ENCODE measurements at places on chromosomes 11 and 22. TPM values are rescaled to one million over a fixed set of nuclear protein-coding genes. Genes with fewer than 3 reads are reported as not detected.

DNA sequence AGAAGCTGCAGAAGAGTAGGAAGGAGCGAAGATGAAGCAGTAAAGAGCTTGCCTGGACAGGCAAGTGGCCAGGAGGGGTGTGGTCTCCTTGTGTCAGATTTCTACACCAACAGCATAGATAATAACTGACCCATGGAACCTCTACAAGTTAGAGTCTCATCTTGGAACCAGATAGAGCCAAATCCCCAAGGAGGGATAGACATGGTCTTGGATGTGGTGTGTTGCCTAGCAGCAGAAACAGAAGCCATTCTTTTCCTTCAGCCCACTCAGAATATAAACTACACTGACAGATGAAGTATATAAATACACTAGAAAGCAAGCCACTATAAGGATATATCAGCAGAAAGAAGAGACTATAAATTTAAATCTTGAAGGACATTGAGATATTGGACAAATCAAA lies 4.3 kb upstream of the CARD16 start:
- no peak for DNase-seq
- no peak overlapping the region for H3K4me3 ChIP-seq
- H3K27ac ChIP-seq: no peak overlapping the region
- no peaks in the 10 kb centered on the region for H3K36me3 ChIP-seq
- no peaks in the 10 kb centered on the region for H3K4me1 ChIP-seq
- H3K27me3 ChIP-seq: no peaks in the 10 kb centered on the region

CEP126 gene
- total RNA-seq: 1.4 TPM

GRCh38 chr11:112012874-112013273 lies 12.3 kb upstream of the DLAT start:
- H3K27ac ChIP-seq: no peak overlapping the region
- no peak overlapping the region for H3K4me3 ChIP-seq
- H3K27me3 ChIP-seq: no peaks in the 10 kb centered on the region
- DNase-seq: no peak
- H3K4me1 ChIP-seq: no peaks in the 10 kb centered on the region
- H3K36me3 ChIP-seq: no peaks in the 10 kb centered on the region

CWF19L2 gene
- total RNA-seq: 27.2 TPM

DNA sequence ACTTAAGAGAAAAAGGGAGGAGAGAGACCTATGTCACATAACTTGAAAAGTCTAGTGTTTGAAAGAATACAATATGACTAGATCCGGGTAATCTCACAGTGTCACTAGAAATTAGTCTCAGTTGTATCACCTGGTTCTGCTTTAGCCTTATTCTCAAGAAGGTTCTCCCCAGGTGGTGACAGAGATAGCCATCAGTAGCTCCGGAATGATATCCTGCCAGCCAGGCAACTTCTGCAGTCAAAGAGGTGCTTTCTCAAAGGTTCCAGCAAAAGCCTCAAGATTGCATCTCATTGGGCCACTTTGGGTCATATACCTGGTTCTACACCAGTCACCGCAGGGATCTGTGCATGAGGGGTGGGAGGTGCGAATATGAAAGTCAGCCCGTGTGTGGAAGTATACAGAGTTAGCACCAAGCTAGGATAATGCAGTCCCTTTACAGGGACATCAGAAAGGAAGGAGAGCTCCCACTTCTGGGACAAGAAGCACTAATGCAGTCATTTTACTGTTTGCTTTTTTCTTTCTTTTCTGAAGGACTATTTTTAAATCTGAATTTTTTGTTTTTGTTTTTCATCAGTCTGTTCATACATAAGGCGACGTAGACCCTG lies 61.1 kb downstream of the CYB5R2 start:
- peaks cover 18% of the 10 kb centered on the region for H3K4me1 ChIP-seq
- H3K36me3 ChIP-seq: no peaks in the 10 kb centered on the region
- no peaks in the 10 kb centered on the region for H3K27me3 ChIP-seq
- DNase-seq: no peak
